ENCODE measurements at places on chromosomes 7 and 10. TPM values are rescaled to one million over a fixed set of nuclear protein-coding genes. Genes with fewer than 3 reads are reported as not detected.

DNA sequence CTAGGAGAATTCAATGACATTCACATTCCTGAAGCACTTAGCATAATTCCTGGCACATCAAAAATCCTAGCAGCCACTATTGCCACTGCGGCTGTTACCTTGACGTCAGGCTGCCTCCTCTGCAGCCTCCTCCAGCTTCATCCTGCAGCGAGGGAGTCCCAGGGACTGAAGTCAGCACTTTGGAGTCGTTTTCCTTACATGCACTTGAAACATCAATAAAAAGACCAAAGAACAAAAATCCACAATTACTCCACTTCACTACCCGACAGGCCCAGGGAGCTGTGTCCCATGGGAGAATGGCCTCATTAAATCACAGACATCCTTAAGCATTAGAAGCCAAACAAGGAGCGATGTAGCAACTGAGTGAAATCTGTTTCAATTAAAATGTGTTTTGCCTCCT is 48.6 kb upstream of the NANOS1 start:
- no peak for DNase-seq

DNA sequence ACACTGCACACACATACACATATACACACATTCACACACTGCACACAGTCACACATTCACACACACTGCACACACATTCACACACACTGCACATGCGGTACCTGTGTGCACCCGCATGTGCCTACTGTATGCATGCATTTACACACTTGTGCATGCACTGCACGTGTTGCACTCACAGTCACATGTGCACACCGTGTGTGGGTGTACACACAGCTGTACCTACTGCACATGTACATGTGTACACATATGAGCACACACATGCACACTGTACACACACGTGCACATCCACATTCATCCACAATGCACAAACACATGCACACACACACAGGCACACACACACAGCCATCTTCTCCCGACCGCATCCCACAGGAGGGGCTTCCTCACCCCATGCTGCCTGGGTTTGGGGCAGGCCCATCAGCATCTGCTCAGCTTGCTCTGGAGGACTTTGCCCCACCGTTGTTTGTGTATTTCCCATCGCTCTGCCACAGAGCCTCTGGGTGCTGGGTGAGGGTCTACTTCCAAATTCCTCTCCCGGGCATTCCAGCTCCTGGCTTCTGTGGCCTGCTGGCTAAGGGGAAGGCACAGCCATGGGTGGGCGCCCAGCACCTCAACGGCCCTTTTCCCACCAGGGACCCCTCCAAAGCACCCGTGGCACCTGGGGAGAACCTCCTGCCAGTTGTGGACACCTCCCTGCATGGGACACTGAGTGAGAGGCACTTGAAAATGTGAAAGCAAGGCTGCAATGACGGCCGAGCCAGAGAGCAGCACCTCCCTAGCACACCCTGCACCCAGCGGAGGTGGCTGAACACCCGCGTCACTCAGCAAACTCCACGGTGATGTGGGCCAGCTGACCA is 324.3 kb downstream of the PTPRN2 start:
- no peak for DNase-seq

Gene ADRA2A
- 6.9 TPM for total RNA-seq

Gene PNLIP
- total RNA-seq: not detected

DNA sequence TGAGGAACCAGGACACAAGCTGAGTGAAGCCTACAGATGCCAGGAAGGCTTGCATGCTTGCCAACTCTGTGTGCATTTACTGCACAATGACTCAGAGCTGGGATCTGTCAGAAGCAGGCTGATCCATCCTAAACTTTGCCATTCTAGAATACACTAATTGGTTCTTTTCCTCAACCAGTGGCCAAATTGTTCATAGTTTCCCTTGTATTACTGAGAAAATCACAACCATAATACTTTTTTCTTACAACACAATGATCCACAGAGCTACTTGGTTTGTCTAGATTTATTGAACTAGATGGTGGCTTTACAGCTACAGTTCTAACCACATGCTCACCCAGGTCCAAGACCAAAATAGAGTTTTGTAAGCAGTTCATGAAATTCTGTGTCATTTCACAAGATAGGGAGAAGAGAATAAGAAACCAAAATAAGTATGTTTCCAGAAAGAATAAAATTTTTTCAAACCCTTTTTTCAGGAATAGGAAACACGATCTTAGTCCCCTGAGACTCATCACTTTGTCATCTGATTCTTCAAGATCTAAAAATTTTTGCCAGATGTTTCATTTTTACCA is 21.0 kb upstream of the LRRC17 start:
- DNase-seq: no peak

DNA sequence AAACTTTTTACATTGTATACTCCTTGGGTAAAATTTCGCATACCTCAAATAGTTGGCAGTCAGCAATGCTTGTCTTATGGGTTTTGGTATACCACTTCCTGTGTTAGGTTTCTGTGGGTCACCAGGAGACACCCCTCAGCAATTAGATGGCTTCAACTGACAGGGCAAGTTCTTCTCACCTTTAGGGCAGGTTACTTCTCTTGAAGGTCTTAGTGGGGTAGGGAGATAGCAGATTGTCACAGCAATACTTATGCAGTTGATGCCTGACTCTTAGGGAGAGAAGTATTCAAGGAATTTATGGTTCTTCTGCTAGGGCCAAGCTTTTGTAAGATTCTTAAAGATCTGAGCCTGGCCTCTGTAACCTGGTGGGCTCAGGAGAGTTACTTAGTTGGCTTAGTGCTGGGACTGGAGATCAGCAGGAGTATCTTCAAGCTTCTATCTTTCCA is 42.9 kb downstream of the MKLN1 start:
- no peak for DNase-seq

GRCh38 chr10:96387161-96387560 is 28.4 kb upstream of the OPALIN start:
- DNase-seq: no peak

DNA sequence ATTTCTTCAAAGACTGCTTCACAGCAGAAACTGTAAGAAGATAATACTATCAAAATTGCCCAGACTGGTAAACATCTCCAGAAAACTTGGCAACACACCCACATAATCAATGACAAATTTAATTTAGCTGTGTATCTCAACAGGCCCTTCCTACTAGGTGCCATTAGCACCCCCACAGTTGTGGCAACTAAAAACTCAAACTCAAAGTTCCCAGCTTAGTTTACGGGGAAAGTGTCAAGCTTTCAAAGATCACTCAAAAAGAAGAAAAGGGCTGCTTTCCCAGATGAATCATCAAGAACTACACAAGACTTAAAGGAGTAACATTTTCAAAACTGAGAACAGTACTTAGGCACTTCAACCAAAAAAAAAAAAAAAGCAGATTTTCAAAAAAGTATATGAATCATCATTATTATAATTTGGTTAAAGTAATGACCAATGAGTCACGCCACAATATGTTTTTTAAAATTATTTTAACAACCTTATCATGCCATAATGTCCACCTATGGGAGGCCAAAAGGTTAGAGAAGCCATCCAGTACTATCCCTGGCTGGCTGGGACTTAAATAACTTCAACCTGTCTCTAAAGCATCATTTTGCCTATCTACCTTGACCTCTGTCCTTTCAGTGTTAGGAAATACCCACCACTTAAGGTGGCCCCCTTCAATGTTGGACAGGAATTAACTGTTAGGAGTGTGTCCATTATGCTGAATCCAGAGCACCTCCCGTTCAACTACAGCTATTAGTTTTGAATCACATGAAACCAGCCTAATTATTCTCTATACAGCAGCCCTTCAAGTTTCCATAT is 90.8 kb downstream of the ZFAND4 start:
- DNase-seq: no peak

Gene SRRM3
- 7.8 TPM for total RNA-seq

DNA sequence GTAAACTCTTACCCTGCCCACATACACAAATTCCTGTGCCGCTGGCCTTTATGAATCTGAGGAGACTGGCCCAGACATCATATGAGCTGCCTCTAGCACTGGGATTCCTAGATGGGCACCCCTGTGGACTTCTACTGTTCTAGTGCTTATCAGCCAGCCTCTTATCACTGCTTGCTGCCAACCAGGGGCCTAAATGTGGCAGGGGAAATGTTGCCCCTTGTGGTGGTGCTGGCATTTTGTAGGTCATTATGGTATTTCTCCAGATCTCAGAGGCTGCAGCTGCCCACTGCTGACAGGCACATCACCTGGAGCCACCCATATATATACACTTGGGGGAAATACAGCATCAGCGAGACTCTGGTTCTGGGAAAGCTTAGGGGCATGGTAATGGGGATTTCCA is 5.4 kb downstream of the SFR1 start:
- peak; percentile 20 for DNase-seq

GRCh38 chr7:21898265-21898930 is 47.3 kb downstream of the CDCA7L start:
- DNase-seq: no peak

DNA sequence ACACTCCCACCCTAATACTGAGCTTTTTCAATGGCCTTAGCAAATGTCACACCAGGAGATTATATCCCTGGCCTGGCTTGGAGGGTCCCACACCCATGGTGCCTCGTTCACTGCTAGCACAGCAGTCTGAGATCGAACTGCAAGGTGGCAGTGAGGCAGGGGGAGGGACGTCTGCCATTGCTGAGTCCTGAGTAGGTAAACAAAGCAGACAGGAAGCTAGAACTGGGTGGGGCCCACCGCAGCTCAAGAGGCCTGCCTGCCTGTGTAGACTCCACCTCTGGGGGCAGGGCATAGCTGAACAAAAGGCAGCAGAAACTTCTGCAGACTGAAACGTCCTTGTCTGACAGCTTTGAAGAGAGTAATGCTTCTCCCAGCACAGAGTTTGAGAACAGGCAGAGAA is 338.9 kb upstream of the MBL2 start:
- no peak for DNase-seq

Gene DLX5
- 2.6 TPM for total RNA-seq

DNA sequence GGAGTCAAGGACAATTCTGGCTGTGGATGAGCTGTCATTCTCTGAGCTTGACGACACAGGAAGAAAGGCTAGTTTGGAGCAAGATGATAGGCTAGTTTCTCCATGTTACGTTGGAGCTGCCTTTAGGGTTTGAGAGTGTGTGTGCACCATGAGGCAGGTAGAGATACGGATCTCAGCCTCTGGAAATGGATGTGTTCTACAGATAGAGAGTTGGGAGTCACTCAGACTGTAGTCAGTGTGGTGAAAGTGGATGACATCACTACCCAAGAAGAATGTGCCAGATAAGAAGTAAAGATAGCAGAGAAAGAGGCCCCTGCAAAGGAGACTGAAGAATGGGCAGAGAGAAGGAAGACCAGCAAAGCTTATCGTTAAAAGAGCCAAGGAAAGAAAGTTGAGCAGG is 42.4 kb downstream of the PNLIPRP3 start:
- no peak for DNase-seq

- DNase-seq: no peak
These were observed 107.5 kb downstream of the ITGB8 start for GRCh38 chr7:20438248-20438647.

- peak; percentile 6 for DNase-seq
These were observed 87.3 kb downstream of the ADCY1 start for GRCh38 chr7:45661302-45661995.

DNA sequence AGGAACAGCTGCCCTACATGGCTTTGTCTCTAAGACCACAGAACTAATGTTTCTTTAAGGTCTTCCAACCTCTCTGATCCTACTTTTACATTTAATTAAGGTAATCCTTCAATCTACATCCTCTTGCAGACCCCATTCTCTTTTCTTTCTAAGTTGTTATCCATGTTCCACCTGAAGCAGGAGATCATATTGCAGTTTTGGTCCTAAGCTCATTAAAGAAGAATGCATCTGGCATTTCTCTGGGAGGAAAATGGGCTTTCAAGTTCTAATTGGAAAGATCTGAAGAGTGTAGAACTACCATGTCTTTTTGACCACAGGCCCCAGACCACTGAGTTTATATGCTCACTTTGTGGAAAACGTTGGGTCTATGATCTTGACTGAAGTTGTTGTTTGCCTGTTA is 111.2 kb downstream of the SEM1 start:
- DNase-seq: no peak

Gene HOXA7
- total RNA-seq: 7.8 TPM

DNA sequence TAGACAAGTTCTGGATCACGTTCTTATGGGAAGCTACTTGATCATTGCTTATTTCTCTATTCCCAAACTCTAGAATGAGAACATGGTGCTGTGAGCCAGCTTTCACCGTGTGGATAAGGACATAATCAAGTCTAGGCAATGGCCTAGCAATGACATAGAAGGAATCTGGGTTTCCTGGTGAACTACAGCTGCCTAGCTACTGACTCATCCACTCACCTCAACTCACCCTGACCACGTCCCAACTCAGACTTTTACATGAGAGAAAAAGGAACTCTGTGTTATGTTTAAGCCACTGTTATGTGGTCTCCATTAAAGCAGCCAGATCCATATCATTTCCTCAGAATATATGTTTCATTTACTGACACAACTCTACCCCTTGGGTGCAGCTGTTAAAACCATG is 18.8 kb upstream of the MET start:
- DNase-seq: no peak

- DNase-seq: no peak
These were observed 919.2 kb downstream of the LRMDA start for GRCh38 chr10:76350583-76350982.

GRCh38 chr7:140225562-140226249 is 48.9 kb upstream of the KDM7A start:
- DNase-seq: peak; percentile 84

DNA sequence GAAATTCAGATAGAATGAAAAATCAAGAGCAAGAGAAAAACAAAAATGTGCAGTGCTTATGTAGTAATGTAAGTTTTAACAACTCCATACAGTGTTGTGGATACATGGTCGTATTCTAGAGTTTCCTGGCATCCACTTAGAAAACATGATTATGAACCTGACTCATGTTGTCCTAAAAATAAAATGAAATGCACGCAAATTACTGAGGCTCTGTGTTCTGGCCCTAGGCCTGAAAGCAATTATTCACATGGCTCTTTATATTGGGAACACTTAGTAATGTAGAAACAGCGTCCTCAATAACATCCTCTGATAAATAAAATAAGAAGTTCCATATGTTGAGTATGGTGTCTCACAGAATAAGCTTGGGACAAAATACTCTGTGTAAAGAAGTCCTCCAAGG is 200.2 kb upstream of the SEMA3E start:
- DNase-seq: no peak

GRCh38 chr7:3895341-3896116 is 594.5 kb downstream of the SDK1 start:
- DNase-seq: no peak

Gene DOCK4
- total RNA-seq: 12.4 TPM

Gene GJD4
- total RNA-seq: 0.31 TPM

Gene CH25H
- total RNA-seq: 0.25 TPM

Gene PFKP
- total RNA-seq: 134 TPM

Gene ARHGAP22
- total RNA-seq: 11.9 TPM

DNA sequence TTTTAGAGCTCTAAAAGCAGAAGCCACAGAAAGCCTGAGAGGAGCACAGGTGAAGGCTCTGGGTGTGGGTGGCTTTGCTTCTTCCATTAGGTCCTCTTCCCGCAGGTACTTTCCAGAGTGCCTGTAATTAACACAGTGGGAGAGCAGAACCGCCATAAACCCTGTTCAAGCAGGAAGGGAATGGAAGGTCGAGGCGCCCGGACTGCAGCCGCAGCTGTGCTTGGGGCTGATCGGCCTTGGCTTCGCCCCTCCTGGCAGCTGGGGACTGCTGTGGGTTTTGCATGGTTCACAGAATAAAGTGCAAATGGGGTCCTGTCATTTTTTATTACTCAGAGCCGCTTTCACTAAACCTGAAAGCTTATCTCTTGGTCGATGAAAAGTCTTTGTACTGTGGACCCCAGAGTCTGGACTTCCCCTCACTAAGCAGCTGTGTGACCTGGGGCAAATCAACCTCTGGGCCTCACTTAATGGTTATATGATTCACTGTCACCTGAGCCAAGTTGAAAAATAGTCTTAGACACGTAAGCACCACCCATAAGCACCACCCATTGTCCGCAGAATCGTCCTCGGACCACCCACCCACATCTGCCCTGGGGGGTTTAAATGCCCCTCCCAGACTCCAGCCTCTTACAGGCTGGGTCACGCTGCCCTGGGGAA is 100.9 kb downstream of the XRCC2 start:
- DNase-seq: no peak

Gene NUP42
- total RNA-seq: 70.4 TPM
